ENCODE measurements at places on chromosomes 12 and 14.

DNA sequence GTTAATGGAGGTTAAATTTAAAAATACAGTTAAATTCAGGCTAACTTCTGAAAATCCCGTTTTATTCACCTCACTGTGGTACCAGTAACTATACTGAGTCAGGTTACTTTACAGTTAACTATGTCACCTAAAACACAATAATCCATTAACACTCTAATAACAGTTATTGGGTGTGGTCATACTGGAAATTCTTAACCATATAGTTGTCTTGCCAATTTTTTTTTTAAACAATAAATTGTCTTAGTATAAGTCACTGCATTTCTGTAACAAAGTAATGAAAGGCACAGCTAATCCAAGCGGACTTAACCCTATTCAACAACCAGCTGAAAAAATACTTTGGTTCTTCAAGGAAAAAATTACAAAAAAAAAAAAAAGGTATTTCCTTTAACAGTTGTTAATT, 16.2 kb upstream of the PHLDA1 start:
- no peak for DNase-seq

DNA sequence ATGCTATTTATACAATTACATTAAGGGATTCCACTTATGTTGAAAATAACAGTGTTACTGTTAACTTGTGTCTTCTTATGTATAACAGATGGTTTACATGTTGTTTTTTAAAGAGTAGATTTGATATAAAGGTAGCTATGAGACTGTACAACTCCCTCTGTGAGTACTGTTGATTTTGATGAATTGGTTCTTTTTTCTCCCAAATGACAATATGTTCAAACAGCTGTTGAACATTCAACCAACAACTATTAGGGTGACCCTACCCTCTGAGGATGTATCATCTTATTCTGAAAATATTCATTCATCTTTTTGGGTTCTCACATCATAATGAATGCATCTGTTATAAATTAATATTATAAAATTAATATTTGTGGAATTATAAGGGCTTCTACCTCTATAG, 456.9 kb upstream of the MGAT4C start:
- no peak for DNase-seq

DNA sequence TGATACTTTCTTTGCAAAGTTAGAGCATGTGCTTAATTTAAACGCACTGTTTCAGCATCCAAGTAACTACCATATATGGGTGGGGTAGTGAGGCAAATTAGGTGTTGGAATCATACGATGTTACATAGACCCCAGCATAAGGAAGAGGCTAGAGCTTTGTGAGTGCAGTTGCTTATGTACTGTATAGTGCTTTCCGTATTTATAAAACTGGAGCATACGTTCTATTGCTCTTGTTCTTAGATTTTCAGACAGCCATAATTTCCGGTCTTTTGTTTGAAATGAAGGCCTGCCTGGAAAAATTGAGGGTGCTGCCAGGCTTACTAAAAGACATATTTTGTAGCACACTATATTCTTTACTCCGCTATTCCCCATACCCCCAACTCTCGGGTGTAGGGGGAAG, 335.7 kb downstream of the FOXG1 start:
- DNase-seq, result no peak

DNA sequence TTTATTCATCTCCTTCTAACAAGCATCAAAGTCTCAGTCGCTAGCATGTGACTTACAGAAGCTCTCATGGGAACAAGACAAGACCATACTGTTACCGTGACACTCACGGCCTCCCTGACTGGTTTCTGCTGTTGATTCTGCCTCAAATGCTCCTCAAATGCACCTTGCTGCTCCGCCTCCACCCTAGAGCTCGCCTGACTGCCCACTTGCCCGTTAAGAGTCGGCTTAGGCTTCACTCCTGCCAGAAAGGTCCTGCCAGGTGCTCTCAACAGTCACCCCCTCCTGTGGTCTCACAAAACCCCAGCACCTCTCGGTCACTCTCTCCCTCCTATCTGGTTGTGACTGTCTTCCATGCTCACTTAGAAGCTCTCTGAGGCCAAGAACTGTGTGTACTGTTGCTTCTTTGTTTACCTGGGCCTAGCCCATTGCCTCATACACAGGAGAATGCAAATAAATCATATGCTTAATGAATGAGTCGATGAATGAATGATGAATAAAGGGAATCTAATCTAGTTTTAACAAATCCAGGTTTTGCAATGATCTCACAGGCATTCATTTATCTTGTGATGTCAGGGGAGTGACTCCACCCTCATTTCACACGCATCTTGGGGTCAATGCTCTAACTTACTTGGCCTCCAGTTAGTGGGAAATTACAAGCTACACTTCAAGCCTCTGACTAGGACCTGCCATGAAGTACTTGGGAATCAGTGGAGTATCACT, 41.3 kb downstream of the SSH1 start:
- DNase-seq, result no peak

GRCh38 chr12:129693731-129694130, 210.1 kb downstream of the TMEM132D start:
- no peak for DNase-seq

GRCh38 chr12:25829192-25829591, 129.3 kb upstream of the RASSF8 start:
- DNase-seq, result peak; percentile 7

DNA sequence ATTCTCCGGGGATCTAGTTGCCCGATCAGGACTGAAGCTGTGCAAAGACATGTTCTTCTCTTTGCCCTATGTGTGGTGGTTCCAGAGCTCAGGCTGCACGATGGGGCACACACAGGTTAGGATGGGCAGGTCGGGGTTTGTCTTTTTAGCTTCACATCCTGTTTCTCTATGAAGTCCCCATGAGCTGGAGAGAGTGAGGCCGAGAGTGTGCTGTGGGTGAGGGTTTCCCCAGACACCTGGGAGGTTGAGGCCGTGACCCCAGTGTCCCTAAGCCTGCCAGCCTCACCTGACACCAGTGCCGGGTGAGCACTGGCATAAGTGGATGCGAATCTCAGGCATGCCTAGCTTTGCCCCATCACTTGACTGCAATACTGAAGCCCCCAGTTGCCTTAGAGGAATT, 32.9 kb upstream of the IGF1 start:
- DNase-seq, result no peak

GRCh38 chr12:118183155-118183554, 47.2 kb downstream of the PEBP1 start:
- no peak for DNase-seq

DNA sequence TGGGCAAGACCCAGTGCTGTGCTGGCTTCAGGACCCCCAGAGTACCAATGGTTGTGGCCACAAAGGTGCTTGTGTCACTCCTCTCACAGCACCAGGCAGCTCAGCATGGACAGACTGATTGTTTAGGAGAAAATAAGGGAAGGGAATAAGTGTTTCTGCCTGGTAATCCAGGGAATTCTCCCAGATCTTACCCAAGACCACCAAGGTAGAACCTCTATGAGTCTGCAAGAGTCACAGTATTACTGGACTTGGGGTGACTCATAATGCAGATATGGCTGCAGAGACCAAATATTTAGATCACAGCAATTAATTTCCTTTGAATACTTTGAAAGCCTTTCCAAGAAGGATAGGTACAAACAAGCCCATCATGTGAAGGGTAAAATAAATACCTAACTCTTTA, 1178.3 kb upstream of the FLRT2 start:
- no peak for DNase-seq

DNA sequence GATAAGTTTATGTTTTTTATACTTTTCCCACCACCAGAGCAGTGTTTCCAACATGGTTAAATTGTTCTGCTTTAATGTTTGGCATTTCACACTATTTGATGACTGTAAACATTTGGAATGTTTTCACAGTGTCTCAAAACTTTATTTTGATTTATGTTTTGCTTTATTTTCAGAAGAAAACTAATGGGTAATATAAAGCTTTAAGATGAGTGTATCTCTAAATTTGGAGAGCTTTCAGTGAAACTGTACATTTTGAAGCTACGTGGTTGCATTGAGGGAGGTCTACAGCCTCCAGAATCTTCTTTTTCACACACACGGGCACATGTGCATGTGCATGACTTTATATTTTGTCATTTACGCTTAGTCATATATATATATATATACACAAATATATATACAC, 10.7 kb downstream of the BICD1 start:
- DNase-seq, result no peak

DNA sequence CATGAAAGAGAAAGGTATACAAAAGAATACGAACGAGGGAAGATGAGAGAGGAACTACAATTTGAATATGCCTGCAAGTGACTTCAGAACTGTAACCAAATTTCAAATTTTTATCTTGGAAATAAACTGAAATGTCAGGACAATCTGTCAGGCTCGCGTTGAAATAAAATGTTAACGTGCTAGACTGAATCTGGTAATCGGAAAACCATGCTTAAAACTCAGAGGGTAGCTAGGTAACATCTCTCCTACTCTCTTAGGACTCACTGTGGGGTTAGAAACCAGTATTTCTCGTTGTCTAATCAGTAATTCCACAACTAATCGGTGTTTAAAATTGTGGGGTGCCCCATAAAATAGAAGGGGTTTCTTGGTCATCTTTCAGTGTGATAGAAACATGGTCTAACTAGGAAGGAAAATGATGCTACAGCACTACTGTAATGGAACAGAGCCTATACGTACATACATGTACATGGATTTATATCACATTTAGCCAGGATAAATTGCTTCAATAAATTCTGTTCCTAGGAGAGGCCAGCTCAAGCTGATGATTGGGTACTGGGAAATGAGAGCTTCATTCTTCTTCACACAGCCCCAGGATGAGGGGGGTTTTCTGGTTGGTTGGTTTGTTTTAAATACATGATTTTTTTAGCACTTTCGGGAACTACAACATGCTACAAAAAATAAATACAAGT, 23.9 kb downstream of the ATF7 start:
- DNase-seq, result no peak

DNA sequence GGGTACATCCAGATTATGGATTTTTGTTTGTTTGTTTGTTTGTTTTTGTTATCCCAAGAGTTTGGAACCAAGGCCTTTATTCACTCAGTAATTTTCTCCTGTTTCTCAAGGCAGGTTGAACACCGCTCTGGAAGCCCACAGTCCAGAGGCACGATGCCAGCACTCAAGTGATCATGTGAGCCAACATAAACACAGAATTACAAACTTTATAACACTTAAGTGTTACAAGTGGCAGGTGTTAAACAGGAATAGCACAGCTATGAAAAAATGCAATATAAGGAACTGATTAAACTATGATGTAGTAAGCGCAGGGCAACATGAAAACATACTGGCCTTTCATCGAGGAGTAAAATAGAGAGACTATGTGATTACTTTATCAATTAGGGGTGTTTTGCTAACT, 1885.8 kb upstream of the SEL1L start:
- no peak for DNase-seq

DNA sequence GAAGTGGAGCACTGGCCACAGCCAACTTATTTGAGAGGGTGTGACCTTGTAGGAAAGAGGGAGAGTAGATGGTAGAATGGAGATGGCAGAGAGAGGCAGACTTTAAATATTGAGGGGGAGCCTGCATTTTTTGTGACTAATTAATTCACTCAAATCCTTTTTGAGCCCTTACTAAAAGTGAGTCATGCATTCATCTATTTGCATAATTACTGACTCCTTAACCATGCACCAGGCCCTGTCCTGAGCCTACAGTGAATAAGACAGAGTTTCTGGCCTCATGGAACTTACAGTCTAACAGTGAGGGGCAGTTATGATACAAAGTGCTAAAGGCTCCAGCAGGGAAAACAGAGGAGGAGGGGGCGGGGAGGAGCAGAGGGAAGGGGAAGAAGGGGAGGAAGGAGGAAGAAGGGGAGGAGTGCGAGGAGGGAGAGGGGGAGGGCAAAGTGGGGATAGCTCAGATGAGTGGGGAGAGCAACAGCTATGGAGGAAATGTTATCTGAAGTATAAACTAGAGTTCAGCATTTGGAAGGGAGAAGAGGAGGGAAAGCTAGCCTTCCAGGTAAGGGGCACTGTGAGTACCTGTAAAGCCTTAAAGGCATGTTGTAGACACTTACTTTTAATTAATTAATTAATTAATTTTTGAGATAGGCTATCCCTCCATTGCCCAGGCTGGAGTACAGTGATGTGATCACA, 7.5 kb upstream of the CTDSP2 start:
- no peak for DNase-seq

- no peak for DNase-seq
Observed at GRCh38 chr14:61954306-61954705, 192.1 kb downstream of the SNAPC1 start.

DNA sequence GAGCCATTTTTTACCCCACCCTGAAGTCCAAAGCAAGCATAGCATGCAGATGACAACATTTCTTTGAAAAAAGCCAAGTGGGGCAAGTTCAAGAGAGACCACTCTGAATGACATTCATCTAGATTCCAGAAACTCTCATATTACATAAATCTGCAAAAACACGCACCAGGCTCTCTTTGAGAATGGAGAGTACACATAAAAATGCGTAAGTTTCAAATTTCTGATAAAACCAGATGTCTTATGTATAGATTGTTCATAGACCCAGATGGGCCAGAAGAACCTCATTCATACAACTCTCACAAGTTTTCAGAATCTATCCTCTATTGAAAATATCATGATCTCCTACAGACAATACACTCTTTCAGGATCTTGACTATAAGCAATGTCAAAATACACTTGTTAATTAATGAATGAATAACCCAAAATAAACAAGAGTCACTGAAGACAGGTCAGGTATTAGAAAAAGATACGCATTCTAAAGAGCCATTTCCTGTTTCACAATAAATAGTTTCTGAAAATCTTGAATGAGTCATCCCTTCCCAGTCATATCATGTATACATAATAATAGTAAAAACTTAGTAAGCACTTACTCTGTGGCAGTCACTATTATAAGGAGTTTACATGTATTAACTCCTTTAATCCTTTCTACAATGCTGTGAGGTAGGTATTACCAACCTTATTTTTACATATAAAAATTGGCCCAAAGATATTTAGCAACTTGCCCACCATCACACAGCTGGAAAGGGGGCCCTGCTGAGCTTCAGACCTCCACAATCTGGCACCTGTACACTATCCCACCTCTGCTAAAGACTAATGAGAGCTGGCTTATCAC, 72.0 kb downstream of the PPP2R5E start:
- peak; percentile 67 for DNase-seq

DNA sequence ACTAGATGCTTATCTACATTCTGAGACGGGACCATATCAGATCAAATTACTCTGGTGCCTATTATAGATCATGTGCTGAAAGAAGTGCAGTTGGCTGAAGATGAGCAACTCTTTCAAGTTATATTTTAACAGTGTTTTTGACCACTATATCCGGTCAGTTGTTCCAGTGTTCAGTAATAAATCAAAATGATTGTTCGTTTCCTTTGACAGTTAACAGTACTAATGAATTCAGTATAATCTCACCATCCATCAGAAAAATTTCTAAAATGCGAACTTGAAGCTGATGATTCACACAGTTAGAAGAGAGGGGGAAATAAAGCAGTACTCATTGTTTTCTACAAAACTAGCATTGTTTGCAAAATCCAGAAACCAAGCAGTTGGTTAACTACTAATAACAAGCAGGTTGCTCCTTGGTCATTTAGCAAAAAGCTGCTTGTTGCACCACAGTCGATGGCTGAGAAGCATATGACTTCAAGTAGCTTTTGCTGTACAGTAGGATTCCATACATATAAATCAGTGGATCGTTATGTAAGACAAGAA, 2.3 kb downstream of the RPS6KA5 start:
- DNase-seq, result no peak

GRCh38 chr14:29227631-29228030, 461.0 kb downstream of the FOXG1 start:
- DNase-seq, result no peak
